ENCODE measurements at places on chromosomes 13 and 19.

- no peak for DNase-seq
Observed at GRCh38 chr13:62525652-62526051, 1110.0 kb upstream of the PCDH20 start.

- DNase-seq = no peak
Observed at GRCh38 chr13:87982400-87982799, 311.2 kb downstream of the SLITRK5 start.

DNA sequence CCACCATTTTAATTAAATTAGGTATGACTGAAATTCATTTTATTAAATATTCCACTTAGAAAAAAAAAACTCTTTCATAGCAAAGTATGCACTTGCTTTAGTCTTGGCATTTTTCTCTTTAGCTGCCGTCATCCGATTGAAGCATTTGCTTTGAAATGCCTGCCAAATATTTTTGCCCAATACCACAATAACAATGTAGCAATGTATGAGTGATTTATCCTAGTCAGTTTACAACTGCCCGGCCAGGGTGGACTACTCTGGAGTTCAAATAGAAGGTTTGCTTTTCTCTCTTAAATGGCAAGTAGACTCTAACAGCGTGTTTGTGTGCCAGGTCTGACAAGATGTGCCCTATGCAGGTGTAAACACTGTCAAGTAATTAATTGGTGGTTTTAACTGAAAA lies 675.3 kb upstream of the SGCG start:
- no peak for DNase-seq

- no peak for DNase-seq
Observed at GRCh38 chr13:95677564-95678266, 776 bp downstream of the DNAJC3 start.

- no peak for DNase-seq
Observed at GRCh38 chr19:33186431-33187182, 7.5 kb upstream of the LRP3 start.

DNA sequence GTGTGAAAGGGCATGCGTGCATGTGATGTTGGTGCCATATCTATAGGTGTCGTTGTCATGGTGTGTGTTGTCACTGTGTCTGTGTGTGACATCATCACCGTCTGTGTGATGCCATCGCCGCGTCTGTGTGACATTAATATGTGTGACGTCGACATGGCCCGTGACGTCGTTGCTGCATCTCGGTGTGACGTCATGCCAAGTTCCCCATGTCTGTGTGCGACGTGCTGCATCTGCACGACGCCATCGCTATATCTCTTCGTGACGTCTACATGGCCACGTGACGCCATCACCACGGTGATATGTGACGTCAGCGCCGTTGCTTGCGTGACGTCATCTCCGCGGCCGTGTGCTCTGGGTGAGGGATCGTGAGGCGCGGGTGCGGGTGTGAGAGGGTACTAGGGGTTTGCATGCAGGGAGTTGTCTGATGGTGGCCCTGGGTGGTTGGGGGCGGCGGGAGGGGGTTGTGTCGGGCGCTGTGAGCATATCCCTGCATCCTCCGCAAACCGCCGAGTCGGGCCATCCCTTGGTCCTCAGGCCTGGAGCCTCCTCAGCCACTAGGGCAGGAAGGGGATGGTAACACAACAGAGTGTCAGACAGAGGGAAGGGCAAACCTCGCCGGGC lies 14.6 kb downstream of the GTPBP3 start:
- no peak for DNase-seq

GRCh38 chr19:8512115-8512967 lies 1.6 kb downstream of the ZNF414 start:
- no peak for DNase-seq

GRCh38 chr13:104008541-104009435 lies 942.6 kb upstream of the SLC10A2 start:
- DNase-seq = no peak

- DNase-seq = no peak
Observed at GRCh38 chr19:49469828-49470614, 4.0 kb upstream of the FLT3LG start.

GRCh38 chr19:15913384-15913783 lies 15.5 kb upstream of the CYP4F2 start:
- DNase-seq = no peak

- DNase-seq = no peak
Observed at GRCh38 chr13:80740071-80740470, 399.1 kb upstream of the SPRY2 start.

All from left renal pelvis (tissue), 4 donors.